ENCODE measurements at places on chromosomes 1 and 21.

GRCh38 chr1:45612941-45613579 is 10.8 kb downstream of the CCDC17 start:
- no peak for DNase-seq

DNA sequence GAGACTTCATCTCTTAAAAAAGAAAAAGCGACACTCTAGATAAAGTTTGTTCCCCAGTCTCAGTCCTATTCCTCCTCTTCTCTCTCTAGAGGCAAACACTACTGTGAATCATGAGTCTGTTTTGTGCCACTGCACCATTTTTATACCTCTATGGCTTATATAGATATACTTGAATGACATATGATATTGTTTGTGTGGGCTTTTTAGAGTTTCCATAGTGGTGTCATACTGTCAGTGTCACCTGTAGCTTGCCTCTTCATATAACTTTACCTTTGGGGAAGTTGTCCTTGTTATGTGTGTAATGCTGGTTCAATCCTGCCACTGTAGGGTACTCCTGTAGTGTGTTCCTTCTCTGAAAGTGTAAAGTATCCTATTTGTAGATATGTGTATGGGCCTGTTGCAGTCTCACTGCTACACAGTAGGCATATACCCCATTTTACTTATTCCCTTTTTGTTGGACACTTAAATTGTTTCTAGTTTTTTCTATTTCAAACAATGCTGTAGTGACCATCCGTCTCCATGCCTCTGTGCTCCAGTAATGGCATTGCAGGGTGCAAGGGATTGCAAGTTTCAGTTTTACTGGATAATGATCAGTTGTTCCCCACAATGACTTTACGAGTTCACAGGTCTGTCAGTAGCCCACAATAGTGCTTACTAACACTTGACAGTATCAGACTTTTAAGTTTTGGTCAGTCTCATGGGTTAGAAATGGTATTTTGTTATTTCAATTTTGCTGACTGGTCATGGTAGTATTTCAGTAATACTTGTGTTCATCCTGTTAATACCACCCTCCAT is 2.7 kb downstream of the PRMT2 start:
- DNase-seq: no peak

- no peak for DNase-seq
Observed at GRCh38 chr1:223338811-223339746, 24.9 kb downstream of the SUSD4 start.

DNA sequence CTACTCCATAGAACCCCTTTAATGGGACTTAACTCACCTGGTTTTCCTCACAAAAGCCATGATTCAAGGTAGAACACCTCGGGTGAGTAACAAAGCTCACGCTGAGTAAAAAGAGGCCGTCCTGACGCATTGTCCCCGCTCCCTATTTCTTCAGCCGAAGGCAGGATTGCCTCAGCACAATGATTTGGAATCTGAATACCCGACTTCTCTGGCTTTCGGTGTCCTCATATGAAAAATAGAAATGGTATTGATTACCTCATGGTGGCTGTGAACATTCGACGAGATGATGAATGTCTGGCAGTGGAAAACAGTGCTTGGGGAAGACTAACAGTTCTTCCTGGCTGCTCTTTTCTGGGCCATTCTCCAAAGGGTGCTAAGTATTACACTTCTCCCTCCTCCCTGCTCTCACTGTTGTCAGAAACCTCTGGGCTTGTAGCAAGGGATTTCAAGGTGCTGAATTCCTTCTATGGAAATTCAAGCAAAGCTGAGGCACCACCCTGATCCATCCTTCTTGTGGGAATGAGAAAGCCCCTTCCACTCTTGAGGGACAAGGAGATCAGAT is 148.3 kb downstream of the C1orf94 start:
- no peak for DNase-seq

- DNase-seq: no peak
Observed at GRCh38 chr1:230267338-230268065, 158.6 kb downstream of the PGBD5 start.

GRCh38 chr21:44616591-44616926 is 4.7 kb downstream of the KRTAP10-8 start:
- no peak for DNase-seq

GRCh38 chr1:27138927-27139326 is 16.0 kb downstream of the SLC9A1 start:
- DNase-seq: no peak

GRCh38 chr1:104648269-104648691 is 898.6 kb downstream of the AMY1C start:
- no peak for DNase-seq

DNA sequence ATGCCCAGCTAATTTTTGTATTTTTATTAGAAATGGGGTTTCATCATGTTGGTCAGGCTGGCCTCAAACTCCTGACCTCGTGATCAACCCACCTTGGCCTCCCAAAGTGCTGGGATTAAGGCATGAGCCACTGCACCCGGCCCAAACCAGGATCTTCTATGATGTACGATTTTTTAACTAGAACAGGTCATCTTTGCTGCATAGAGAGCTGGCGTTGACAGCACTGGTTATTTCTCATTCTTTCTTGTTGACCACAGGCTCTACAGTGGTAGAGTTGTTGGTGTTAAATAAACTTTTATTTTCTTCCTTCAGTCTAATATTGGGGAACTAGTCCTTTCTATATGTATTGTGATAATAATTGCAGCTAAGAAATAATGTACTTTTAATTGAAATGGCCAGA is 3.8 kb upstream of the MAB21L3 start:
- DNase-seq: no peak

DNA sequence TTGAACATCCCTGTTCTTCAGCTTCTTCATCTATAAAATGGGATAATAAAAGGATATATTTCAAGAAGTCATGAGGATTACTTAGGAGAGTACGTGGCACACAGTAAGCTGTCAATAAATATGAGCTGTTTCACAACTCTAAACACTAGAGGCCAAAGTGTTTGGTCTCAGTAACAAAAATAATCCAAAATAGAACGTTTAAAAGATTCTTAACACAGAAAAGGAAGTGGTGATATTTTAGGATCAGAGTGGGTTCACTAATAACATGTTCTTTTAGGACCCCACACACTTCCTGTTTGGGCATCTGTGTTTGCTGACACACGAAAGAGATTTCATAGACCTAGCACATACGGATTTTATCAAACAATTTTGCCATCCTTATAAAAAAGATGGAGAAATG is 32.9 kb downstream of the TNFSF18 start:
- no peak for DNase-seq

DNA sequence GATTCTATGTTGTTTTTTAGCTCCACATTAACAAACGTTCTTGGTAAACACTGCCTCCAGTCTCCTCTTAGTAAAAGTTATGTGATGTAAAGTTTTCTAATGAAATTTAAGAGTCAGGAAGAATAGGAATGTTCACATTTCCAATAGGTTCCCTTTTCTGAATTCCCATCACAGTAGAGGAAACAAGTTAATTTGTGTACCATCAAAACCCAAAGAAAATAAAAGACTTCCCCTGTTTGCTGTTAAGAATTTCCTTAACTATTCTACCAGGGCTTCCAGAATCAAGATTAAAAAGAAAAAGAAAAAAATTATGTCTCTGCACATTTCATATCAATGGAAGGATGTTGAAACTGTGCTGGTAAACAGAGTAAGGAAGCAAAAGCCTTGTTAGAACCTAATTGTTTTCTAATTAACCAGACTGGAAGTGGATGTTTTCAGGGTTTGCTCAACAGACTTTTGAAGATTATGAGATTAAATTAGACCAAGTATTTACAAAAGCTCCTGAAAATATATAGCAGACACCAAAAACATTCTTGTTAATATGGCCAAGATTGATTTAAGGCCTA is 43.4 kb upstream of the PALMD start:
- DNase-seq: no peak

GRCh38 chr1:77847621-77848080 is 40.8 kb upstream of the NEXN start:
- DNase-seq: no peak

- DNase-seq: no peak
Observed at GRCh38 chr1:8027748-8028570, 1.9 kb upstream of the ERRFI1 start.

DNA sequence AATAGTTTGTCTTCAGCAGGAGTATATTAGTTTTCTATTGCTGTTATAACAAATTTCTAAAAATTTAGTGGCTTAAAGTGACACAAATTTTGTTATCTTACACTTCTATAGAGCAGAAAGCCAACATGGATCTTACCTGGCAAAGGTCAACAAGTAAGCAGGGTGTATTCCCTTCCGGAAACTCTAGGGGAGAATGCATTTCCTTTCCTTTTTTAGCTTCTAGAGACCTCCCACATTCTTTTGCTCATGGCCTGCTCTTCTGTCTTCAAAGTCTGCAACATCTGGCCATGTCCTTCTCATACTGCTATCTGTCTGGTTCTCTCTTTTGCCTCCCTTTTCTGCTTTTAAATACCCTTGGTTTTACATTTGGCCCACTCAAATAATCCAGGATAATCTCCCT is 242.6 kb downstream of the ZNF648 start:
- no peak for DNase-seq

DNA sequence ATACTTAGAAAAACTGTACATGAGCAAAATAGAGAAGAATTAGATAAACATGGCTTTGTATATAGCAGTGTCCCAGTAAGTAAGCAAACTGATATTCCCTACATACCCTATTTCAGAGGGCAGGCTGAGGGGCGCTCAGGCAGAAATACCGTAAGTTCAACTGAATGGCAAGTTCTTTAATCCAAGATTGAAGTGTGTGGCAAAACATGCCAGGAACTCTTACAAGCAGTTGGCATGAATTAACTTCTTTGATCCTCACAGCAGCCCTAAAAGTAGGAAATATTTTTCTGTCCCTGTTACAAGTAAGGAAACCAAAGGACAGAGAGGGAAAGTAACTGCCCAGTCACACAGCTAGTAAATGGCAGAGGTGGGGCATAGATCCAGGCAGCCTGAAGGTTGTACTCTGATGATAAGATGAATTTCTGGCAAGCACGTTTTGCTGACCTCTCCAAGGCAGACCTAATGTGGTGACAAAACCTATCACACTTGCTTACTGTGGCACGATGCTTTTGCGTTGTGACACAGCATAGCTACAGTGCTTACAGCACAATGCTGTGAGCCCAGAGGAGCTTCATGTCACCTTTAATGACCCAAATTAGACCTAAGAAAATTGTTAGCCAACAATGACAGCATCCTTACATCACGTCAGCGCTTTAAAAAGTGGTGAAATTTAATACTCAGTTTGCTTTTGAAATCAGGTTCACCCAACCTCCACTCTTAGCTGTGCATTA is 35.0 kb upstream of the THEM4 start:
- DNase-seq: no peak

DNA sequence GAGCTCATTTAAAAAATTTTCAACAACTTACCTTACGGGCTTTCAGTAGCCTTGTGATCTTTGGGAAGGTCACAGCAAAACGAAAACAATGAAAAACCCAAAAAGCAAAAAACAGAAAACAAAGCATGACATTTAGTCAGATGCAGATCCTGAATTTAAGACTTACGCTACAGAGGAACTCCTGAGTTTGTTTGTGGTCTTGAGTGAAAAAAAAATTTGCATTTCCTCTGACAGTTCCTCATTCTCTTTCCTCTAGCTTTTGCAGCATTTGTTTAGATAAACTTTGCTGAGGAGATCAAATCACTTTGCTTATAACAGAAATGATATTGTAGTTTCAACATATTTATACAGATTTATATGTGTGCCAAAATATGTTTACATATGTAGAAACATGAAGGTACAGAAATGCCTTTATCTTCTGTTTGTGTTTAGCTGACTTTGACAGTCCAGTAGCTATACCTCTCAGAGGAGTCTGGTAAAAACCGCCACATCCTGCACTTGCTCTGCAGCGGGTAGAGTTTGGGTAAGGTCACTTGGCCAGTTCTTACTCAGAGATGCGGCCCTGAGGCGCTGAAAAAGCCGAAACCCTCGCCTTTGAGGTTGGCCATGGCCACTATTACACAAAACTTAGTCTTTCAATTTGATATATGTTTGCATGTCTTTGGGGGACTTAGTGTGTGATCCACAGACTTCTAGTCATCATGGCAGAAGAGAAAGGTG is 142.5 kb downstream of the TNR start:
- no peak for DNase-seq

DNA sequence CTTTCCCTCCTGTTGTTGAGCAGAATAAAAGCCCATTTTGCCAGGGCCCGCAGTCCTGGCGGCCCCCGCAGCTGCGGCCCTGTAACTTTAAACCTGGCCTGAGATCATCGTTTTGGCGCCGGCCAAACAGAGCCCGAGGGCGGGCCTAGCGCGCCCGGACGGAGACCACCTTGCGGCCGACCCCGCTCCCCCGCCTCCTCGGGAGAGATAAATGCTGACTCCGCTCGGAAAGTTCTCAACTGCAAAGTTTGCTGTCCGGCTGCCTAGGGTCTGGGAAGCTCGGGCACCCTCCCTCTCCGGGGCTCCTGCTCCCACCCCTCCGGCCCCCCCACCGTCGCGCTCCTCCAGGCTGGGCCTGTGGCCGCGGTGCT is at the start of gene PDPN:
Gene PDPN (plus strand): TSS at position 238 of the 371 bp plus-strand sequence. CDS start 202 bp downstream, outside the sequence.
- no peak for DNase-seq

GRCh38 chr1:44266400-44267344 is 53.4 kb downstream of the DMAP1 start:
- DNase-seq: no peak

- no peak for DNase-seq
Observed at GRCh38 chr21:18269856-18270255, 25.2 kb downstream of the CHODL start.

GRCh38 chr1:230220478-230220877 is 153.4 kb downstream of the GALNT2 start:
- no peak for DNase-seq

- DNase-seq: no peak
Observed at GRCh38 chr1:160397651-160398050, 2.7 kb upstream of the VANGL2 start.

- DNase-seq: no peak
Observed at GRCh38 chr1:107479865-107480350, 339.1 kb downstream of the NTNG1 start.

DNA sequence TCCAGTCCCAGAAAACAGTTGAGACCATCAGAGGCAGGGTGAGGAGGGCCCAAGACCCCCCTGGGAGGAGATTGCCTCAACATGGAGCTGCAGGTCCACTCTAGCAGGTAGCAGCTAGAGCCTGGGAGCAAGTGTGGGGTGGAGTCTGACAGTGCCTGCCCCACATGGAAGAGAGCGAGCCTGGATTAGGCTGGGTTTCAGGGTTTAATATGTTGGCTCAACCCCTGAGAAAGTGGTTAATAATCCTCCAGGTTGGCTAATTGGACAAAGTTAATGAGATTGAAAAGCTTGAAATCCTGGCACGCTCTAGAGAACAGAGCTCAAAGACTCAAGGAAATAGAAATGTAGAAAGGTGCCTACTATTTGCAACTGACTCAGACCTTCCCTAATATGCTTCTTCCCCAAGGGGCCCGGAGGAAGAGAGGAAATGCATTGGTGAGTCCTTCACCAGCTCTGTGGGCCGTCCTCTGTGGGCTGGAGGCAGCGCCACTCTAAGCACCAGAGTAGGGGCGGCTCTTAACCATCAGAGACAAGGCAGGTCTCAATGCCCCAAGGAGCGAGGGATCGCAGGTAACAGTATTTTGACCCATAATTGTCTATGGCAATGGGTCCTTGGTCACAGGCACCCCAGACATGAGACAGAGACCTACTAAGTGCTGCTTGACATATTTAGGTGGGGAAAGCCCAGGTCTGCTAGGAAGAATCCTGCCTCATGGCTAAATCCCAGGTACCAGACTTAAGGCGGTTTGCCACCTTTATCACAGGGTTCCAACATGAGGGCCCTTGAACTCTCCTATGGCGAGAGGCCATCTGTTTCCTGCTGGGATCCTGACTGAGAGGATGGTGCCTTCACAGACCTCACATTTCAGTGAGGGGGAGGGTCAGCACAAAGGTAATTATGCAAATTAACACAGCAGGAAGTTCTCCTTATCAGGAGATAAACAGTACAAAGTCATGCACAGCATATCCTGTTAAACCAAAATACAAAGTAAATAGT is 33.8 kb downstream of the RSPH1 start:
- DNase-seq: no peak
